ENCODE measurements at places on chromosomes 3 and 15.

GRCh38 chr3:43616034-43616433 is 5.8 kb downstream of the ANO10 start:
- DNase-seq = no peak

DNA sequence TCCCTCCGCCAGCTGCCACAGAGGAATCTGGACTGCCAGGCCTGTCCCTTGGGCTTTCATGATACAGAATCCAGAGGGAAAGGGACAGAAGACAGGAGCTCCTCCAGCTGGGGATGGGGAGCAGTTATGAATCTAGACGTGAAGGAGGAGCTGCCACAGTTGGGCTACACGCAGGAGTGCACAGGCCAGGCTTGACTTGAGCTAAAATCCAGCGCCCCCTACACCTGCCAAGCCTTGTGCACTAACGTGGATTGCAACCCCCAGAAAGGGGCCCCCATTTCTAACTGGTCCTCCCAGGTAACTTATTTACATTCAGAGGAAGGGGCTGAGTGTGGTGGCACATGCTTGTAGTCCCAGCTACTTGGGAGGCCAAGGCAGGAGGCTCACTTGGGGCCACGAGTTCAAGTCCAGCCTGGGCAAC is 14.3 kb downstream of the KLHL6 start:
- DNase-seq = no peak

GRCh38 chr3:177229791-177230190 is 32.5 kb upstream of the TBL1XR1 start:
- DNase-seq = no peak

GRCh38 chr3:186971578-186971977 is 41.3 kb downstream of the ST6GAL1 start:
- no peak for DNase-seq

GRCh38 chr3:50204804-50205412 is at the start of gene SLC38A3:
Gene SLC38A3 (plus strand): TSS chr3:50205271. CDS start chr3:50214200, 8,929 bp downstream.
- DNase-seq = no peak

- DNase-seq = no peak
These were observed 273.3 kb downstream of the RPLP1 start for GRCh38 chr15:69725957-69726356.

DNA sequence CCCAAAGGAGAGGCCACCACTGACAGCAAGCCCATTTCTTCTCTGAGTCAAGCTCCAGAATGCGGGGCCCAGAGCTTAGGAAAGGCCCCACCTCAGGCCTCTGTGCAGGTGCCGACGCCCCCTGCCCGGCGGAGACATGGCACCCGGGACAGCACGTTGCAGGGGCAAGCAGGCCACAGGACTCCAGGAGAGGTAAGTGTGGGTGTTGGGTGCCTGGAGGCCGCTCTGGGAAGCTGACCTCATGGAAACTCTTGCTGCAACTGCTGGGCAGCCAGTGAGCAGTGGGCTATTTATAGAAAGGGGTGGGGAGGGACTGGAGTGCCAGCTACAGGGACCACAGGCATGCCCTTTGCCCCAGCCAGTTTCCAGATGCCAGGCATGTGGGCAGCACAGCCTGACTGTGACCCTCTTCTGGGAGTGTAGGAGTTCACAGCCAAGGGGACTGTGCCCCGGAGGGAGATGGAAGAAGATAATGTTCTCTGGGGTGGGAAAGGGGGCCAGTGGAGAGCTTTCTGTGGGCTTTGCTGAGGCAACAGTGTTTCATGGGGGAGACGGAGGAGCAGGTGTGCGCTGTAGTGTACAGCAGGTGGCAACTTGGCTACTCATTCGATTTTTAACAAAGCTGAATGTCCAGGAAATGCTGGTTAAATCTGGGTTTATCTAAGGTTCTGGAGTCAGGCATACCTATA is 23.7 kb downstream of the ALPK3 start:
- DNase-seq = peak; percentile 88

GRCh38 chr15:54519577-54519976 is 541.3 kb downstream of the UNC13C start:
- no peak for DNase-seq

DNA sequence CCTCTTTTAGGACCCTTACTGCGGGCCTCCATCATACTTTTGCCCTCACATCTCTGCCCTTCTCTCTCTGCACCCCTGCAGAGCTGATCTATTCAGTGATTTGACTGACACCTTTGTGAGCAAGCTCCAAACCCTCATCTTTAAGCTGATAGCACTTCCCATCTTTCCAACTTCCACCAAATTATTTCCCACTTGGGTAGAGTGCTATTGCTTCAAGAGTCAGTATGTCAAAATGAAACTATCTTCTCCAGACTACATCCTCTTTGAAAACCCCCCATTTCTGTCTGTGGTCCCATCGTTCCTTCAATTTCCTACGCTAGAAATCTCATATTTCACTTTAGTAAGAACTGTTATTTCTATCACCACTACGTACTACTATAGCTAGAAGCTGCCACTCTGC is 19.7 kb downstream of the ZWILCH start:
- no peak for DNase-seq

DNA sequence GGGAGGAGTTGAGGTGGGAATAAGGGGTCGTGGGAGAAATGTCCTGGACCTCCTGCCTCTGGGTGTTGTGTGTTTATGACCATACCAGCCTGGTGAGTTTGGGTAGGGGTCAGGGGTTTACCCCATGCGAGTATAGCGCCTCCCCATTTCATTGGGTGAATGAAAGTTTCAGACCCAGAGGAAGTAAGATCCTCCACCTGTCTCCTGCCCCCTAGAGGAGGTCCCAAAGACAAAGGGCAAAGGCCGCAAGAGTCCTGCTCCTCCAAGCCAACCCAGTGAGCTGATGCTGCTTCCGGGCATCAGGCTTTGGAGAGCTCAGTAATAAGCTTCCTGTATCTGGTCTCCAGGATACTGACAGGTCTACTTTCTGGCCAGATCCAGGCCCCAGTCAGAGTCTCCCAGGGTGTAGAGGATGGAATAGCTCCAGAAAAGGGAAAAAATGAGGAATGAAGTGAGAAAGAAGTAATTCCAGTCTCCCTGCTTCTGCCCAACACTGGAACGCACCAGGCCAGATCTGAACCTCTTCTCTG is 6.4 kb upstream of the TBC1D21 start:
- no peak for DNase-seq

DNA sequence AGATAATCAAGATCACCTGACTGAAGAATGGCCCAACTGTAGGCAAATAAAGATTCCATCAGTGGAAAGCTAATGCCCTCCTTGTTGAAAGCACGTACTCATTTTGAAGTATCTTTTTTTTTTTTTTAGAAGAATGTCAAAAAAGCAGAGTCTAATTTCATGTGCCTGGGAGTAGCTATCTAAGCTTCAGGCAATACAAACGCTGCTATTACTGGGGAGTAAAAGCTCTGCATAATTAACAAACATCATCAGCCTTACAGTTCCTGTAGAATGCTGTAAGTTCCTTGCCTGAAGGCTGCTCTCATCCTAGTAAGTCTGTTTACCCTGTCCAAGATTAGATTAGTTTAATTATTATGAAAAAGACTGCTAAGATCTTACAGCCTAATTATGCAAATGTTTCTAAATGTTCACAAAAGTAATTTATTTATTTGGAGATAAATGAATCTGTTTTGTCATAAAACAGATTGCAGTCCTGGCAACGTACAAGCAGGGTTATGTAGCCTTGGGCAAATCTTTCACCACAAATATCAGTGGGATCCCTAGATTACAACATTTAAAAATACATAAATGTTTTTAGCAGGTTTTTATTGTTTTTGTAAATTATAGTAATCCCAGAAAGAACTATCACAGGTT is 451.3 kb upstream of the AGTR1 start:
- no peak for DNase-seq

DNA sequence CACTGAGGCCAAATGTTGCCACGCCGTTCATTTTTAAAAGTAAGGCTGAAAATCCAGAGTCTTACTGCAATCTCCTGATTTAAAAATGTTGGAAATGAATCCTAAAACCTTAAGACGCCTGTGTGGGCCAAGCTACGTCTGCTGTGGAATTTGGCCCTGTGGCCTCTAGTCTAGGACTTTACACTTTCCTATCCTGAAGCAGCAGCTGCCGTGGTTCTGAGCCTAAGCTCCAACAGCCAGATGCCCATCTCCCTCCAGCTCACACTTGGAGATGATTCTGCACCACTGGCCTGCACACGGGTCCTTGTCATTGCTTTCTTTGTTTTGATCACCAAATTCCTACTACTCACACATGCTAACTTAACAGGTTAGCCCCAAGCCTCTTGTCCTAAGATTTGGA is 286.4 kb upstream of the LYSMD4 start:
- no peak for DNase-seq

- peak; percentile 74 for DNase-seq
These were observed 115.7 kb upstream of the P2RY1 start for GRCh38 chr3:152719264-152719663.

DNA sequence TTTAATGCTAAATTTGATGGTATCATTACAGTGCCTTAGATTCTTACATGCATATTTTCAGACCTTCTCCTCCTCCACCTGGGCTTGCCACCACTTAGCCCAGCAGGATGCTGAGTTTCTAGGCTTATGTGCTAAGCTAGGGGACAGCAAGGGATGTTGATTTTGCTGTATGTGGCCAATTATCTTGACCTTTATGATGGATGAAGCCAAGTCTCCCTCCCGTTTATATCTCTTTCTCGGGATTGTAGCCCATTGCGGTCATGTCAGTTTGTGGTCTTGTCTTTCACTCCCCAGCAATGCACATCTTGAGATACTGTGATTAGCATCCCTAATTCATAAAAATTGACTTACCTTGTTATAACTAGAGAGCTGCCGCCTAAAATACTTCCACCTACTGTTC is 278.7 kb upstream of the SOX2 start:
- no peak for DNase-seq

GRCh38 chr3:152672320-152672649 is 162.6 kb upstream of the P2RY1 start:
- no peak for DNase-seq

- peak; percentile 48 for DNase-seq
These were observed 22.4 kb downstream of the HPS3 start for GRCh38 chr3:149151843-149152242.

- DNase-seq = no peak
These were observed 25.5 kb upstream of the MYO1E start for GRCh38 chr15:59398220-59398619.

DNA sequence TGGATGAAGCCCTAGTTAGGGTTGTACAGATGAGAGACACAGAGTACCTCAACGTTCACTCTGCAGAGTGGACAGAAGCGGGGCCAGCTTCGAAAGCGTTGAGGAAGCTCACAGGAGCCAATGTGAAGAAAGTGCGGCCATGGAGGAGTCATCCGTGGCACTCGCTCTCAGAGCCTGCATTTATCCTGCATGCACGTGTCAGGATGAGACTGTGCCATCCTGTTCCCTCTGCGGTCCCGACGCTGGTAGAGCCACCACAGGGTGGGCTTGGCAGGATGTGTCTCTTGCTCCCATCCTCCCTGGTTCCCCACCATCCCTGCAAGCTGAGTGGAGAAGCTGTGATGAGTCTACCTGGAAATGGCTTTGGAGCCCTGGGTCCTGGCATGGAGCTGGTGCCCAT is 39.3 kb downstream of the KLHL25 start:
- no peak for DNase-seq

DNA sequence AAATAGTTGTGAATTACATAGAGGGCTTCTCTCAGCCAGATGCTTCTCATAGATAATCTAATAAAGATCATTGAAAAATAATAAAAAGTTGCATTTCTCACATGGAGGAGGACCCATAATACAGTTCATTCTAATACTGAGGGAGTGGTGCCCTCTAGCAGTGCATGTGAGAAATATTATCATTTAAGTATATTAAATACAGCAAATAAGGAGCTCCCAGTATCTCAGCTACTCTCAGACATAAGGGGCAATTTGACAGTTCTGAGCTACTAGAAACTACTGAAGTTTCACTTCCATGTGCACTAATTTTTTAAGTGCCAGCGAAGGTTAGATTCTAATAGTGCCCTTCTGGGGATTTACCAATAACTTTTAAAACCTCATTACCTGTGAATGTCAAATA is 188.3 kb downstream of the IL5RA start:
- peak; percentile 5 for DNase-seq

GRCh38 chr3:157589211-157589610 is 86.0 kb upstream of the VEPH1 start:
- no peak for DNase-seq

DNA sequence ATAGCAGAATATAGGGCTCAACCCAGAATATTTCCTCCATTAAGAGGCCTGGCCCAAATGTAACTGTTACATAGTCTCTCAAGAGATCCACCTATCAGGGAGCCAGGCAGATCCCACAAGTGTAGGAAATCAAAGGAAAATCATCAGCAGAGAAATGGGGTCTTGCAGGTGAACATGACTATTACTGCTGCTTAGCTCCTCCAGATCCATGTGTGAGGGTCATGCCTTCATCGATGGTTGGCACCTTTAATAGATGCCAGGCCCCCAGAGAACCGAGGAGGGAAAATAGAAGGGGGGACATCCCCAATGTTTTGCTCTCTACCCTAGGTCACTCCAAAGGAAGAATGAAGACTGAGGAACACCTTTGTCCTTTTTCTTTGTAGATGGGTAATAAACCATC is 1029.9 kb upstream of the CADM2 start:
- DNase-seq = no peak

GRCh38 chr3:186964071-186964470 is 33.7 kb downstream of the ST6GAL1 start:
- no peak for DNase-seq

DNA sequence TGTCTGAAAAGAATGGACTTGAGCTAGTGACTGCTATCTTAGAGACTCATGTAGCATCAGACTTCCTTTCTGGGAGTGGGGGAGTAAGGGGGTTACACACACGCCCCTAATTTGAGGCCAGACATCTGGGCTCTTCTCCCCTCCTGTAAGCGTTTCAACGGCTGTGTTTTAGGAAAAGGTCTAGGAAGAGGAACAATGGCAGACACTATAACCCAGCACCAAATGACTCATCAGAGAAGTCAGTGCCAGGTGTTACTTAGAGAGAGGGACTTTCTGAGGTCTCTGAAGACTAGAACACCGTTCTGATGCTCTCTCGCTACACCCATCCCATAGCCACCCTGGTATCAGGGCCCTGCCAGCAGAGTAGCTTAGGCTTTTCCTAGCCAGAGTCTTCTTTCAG is 65.5 kb downstream of the SSUH2 start:
- no peak for DNase-seq

GRCh38 chr15:101264911-101265641 is 12.2 kb downstream of the SELENOS start:
- no peak for DNase-seq

DNA sequence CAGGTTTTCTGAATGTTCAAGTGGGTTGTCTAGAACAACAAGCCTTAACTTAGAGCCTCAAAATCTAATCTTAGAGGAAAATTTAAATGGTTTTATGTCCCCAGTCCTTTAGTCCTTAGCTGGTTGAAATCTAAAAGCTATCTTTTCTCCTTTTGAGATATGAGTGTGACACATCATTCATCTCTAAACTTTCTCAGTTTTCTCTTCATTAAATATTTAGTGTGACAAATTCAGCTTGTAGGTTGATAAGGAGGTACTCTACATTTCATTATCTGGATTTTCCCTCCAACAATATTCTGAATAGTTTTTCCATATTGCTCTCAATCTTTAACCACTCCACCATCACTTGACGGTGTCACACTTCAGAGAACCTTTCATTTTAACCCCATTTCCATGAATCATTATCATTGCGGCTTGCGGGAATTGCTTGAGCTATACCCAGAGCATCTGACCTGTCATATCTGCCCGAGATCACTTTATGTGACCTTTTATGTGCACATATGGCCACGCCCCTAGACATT is 16.1 kb upstream of the ATP8B4 start:
- DNase-seq = peak; percentile 55
